GM23338 (cell line): ENCODE measurements at places on chromosomes 5 and 9. TPM values are rescaled to one million over a fixed set of nuclear protein-coding genes. Genes with fewer than 3 reads are reported as not detected.

GRCh38 chr5:124574521-124575436 lies 171.7 kb downstream of the ZNF608 start:
- no peak for DNase-seq

GRCh38 chr5:162091336-162091735 lies 23.8 kb downstream of the GABRG2 start:
- no peak for DNase-seq

GRCh38 chr5:96629774-96630173 lies 32.4 kb upstream of the CAST start:
- DNase-seq, result no peak

GRCh38 chr5:142215915-142216681 lies 107.5 kb downstream of the NDFIP1 start:
- DNase-seq, result no peak

DNA sequence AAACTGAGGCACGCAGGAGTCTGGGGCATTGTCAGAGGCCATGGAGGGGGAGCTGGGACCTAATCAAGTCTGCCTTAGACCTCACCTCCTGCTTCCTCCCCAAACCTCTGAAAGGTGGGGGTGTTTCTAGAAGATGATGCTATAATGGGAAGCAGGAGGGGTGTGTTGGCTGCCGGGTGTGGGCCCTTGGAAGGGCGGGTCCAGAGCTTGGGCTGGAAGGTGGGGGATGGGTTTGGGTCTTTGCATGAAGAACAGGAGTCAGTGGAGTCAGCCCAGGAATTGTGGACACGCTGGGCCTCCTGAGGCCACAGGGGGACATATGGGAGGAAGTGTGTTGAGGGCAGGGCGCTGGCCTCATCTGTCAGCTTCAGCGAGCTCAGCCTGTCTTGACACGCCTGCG lies 101.0 kb upstream of the FCN2 start:
- DNase-seq, result no peak

DNA sequence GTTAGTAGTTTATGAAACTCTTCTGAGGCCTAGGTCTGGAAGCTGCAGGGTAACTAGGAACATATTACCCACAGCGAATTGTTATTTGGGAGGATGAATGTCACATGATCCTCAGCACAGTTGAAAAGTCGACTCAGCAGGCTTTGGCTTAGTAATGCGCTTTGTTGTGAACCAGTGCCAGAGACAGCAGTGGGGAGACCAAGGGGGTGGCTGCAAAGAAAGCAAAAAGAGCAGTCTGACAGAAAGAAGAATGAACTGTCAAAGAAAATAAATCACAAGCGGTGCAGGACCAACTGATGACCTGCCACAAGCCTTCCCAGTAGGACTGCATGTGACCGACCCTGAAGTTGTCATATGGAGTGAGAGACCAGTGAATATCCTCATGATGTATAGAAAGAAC lies 170.0 kb downstream of the CCDC171 start:
- peak; percentile 28 for DNase-seq

GRCh38 chr9:76135902-76136301 lies 245.4 kb downstream of the PCSK5 start:
- DNase-seq, result no peak

GRCh38 chr9:110059461-110059860 lies 148.5 kb downstream of the C9orf152 start:
- DNase-seq, result no peak

- peak; percentile 96 for DNase-seq
Measured at GRCh38 chr9:121598167-121598964, 53.1 kb upstream of the DAB2IP start.

- no peak for DNase-seq
Measured at GRCh38 chr5:173944511-173944910, 44.5 kb upstream of the C5orf47 start.

DNA sequence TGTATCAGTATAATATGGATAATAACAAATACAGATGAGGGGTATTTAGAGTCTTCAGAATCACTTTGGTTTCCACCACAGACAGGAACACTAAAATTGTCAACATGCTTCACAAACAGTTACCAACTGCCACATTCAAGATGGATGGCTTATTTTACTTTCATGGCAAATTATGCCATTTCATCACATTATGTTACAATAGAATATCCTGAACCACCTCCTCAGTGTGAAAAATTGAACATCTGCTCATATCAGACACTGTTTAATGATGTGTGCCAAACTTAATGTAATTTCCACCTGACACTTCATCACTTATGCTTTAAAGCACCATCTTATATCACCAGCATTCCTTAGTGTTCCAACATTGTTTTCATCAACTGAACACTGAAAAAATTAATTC lies 357.4 kb downstream of the KCNN2 start:
- no peak for DNase-seq

- no peak for DNase-seq
Measured at GRCh38 chr5:110351430-110351829, 375.0 kb downstream of the TMEM232 start.

DNA sequence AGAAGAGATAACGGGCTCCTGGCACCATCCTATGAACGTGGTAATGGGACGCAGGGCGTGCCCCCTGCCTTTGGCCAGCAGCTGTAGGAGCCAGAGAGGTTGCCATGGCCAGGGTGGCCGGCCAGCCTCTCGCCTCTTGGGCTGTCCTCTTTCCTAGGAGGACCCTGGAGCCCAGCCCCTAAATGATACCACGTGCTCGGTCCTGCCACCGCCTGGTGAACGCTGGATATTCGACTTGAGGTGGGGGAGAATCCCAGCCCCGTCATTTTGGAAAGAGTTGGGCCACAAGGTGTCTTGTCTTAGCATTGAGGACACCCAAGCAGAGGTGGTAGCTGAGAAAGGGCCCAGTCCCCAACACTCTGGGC lies 391 bp upstream of the NRG2 start:
- peak; percentile 81 for DNase-seq

GRCh38 chr5:14556015-14556414 lies 25.6 kb upstream of the OTULINL start:
- DNase-seq, result no peak

- no peak for DNase-seq
Measured at GRCh38 chr9:79470954-79471353, 100.8 kb upstream of the TLE4 start.

- DNase-seq, result no peak
Measured at GRCh38 chr5:96913233-96913632, 22.6 kb upstream of the LNPEP start.

DNA sequence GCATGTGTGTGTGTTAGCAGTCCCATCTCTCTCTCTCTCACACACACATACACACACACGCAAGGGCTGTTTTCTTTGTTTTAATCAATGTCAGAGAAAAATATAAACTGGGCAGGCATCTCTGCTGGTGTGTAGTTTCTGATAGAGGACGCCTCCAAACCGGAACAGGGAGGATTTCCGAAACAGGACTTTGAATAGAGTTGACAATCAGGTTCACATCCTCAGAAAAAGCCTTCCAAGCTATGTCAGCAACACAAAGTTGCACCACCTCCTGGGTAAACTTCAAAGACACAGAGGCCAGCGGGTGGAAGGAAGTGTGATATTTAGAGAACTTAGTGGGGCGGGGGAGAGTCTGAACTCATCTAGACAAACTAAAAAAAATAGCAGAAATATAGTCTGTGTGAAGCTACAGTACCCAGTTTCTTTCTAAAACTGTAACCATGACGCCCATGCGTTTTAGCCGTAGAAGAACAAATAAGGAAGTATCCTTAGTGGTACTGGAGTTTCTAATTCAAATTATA lies 1.2 kb downstream of the ST8SIA4 start:
- DNase-seq, result peak; percentile 2

The COL23A1 gene
- total RNA-seq, result 6.8 and 8.2 TPM in 2 replicates

The SUSD3 gene
- total RNA-seq, result 13.5 and 20.1 TPM in 2 replicates

The ACOT12 gene
- 1.4 TPM in 1 of 2 replicates, not detected in the other for total RNA-seq

The KCNV2 gene
- not detected in 2 replicates for total RNA-seq

The SLC27A6 gene
- total RNA-seq, result 3.4 and 4.8 TPM in 2 replicates

The CCDC171 gene
- total RNA-seq, result 3.5 and 4.4 TPM in 2 replicates

The LMX1B gene
- 0.21 TPM in 1 of 2 replicates, not detected in the other for total RNA-seq

The CTXN3 gene
- not detected in 2 replicates for total RNA-seq

The FRMD3 gene
- 1.2 and 2.6 TPM in 2 replicates for total RNA-seq
